BJ (cell line): ENCODE measurements at places on chromosomes 7 and 10. TPM values are rescaled to one million over a fixed set of nuclear protein-coding genes. Genes with fewer than 3 reads are reported as not detected.

DNA sequence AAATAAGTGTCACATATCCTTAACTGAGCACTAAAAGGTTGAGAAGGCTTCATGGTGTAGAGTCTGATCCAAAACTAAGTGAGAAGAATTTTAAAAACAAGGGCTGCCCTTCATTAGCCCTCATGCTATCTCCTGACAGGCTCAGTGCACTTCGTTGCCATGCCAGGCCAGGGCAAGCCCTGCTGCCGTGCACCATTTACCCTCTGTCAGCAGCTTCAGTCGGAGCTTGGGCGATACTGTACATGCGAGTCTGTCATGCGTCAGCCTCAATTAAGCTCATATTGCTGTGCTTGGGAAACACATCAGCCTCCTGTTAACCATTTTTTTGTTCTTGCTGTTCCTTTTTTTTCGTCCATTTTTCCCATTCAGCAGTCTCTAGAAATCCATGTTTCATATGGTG lies 166.6 kb downstream of the VTI1A start:
- no peak for DNase-seq

DNA sequence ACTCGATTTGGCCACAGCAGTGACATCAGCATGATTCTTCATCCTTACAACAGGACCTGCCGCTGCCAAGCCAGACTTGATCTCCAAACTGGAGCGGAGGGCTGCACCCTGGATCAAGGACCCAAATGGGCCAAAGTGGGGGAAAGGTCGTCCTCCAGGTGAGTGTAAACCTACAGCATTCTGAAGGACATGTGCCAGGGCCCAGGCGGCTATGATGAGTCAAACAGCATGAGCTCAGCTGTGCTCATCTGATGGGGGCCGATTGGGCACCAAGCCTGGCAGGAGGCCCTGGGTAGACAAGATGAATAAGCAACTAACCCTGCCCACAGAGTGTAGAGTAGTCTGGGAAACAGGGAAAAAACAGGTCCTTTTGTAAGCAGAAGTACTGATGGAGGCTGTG lies 14.4 kb upstream of the ATP6V0E2 start:
- no peak for DNase-seq

DNA sequence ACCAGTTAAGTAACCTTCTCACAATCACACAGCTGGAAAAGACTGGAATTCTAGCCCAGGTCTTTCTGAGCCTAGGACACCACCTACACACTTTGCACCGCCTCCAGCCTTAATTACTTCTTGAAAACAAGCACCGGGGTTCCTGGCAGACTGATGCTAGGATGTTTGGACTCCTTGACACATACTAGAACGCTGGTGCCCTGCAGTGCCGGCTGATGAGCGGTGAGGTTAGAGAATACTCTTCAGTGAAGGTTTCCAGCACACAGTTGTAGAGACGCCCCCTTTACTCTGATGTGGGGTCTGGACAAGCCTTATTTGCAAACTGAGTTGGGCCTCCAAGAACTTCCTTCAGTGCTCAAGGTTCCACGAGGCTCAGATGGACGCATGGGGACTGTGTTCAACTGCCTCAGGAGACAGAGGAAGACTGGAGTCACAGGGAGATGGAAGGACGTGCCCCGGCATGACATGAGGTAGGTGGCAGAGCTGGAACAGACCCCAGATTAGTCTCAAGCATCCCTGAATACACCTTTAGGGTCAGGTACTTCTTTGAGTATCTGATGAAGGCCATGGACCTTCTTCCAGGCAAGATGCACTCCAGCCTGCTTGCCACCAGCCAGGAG lies 89.6 kb downstream of the COBL start:
- DNase-seq: no peak

HECW1 gene
- polyA plus RNA-seq: 2.1 and 2.9 TPM in 2 replicates

AOAH gene
- polyA plus RNA-seq: not detected in 2 replicates

DNA sequence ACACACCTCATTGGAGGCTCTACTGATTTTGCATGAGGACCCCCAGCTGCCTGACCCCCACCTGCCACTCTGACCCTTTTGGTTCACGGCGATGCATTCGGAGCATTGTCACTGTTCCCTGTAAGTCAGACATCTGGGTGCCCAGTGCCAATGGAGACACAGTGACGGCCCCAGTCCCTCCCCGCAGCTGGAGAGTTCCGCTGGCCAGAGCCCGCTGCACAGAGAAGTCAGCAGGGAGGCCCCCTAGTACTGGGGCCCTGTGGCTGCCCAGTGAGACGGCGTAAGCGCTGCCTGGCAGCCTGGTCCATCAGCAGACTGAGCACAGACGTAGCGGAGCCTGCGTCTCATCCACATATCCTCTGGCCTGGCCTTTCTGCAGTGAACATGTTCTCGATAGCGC lies 77.5 kb downstream of the NKX6-2 start:
- no peak for DNase-seq

DNA sequence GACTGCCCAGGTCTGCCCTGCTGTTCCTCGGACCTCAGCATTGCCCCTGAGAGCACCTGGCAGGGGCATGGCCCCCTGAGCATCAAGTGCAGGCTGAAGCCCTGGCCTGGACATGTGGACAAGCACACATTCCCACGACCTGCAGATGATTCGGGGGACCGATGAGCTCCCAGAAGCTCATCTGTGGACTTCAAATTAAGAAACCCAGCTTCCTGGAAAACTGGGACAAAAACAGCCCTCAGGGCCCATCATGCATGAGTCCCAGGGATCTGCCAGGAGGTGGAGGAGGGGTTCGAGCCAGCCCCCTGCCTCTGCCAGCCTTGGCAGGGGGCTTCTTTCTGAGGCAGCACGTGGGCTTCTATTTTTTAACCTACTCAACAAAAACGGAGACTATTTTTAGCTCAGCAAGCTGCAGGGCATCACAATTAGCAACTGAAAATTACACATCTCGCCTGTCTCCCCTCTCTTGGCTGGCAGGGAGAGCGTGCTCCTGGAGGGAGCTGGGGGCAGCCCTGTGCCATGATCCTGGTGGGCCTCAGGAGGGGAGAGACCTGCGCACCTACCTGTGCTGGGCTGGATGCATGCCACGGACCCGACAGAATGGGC lies 51.8 kb downstream of the RASGEF1A start:
- no peak for DNase-seq

DNA sequence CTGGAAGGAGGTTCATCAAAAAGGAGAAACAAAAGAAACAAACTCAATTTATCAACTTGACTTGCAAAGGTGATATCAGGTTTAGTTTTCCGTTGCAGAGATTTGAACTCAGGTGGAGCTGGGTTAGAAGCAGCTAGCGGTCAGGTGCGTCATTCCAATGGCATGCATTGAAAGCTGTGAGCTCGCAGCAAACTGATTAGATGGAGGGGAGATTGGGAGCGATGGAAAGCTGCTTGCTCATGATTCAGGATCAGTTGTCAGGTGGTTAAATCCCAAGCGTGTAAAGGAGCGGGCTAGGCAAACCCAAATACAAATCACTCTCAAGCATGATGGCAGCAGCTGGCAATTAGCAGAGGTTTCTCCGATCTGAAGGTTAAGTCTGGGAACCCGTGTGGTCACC lies 49.3 kb upstream of the AFAP1L2 start:
- DNase-seq: no peak

- DNase-seq: no peak
Measured at GRCh38 chr10:18767981-18768380, 108.8 kb downstream of the ARL5B start.

SEC61G gene
- 91.4 and 236 TPM in 2 replicates for polyA plus RNA-seq

GRCh38 chr10:126476246-126476645 lies 88.0 kb upstream of the ADAM12 start:
- no peak for DNase-seq

DNA sequence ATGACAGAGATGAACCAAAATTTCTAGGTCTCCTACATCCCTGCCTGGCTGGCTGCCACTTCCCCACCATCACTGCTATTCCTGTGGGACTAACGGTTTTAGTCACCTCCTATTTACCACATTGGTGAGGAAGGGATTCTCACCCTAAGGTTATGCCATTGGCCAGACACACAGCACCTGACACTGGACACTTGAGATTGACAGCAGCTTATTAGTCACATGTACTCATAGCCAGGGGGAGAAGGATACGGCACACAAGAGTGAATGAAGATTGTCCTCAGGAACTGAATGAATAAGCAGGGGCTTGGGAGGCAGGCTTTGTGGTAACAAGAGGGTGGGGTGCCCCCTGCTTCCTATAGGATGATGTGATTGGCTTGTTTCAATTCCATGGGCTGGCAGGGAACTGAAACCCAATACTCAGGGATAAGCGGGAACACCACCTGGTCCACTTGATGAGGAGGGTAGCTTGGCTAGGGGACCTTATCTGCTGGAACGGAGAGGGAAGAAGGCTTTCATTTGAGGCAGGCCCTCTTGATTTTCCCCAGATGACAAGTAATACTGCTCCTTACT lies 99.0 kb downstream of the SPAG6 start:
- no peak for DNase-seq

DNA sequence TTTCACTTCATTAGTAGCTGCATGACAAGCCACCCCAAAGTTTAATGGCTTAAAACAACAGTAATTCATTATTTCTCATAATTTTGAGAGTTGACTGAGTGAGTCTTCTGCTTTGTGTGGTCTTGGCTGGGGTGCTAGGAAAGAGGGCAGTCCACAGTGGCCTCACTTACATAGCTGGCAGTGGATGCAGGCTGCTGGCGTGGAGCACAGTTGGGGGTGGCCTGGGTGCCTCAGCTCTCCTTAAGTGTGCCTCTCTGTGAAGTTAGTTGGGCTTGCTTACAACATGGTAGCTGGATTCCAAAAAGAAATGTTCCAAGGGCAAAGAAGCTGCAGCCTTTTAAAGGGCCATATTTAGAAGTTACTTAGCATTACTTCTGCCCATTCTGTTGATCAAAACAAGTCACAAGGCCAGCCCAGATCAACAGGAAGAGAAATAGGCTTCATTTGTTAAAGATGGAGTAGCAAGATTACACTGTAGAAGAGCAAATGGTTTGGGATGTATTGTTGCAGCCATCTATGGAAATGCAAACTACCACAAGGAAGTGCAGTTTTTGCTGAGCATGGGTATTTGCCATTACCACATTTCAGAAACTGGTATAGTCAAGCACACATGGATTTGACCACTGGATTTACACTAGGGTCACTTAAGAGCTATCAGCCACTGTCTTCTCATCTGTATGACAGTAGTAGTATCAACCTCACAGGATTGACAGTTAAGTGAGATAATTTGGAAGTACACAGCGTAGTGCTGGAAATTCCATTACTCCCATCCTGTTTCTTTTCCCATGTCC lies 33.6 kb downstream of the ZEB1 start:
- DNase-seq: no peak
